ENCODE measurements at places on chromosomes 3 and 15. TPM values are rescaled to one million over a fixed set of nuclear protein-coding genes. Genes with fewer than 3 reads are reported as not detected.

DNA sequence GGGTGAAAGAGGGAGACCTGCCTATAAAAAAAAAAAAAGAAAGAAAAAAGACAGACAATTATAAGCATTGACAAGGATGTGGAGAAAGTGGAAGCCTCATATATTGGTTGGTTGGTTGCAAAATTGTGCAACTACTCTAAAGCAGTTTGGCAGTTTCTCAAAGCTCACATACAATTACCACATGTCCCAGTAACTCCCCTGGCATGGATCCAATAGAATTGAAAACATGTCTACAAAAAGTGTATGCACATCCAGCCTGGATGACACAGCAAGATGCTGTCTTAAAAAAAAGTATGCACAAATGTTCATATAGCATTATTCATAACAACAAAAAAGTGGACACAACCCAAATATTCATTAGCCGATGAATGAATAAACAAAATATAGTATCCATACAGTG lies 19.5 kb downstream of the SETMAR start:
- DNase-seq, result no peak

KBTBD13 gene
- 1.4 TPM for total RNA-seq

ATP8B4 gene
- 3.0 TPM for total RNA-seq

GRCh38 chr3:123385499-123385898 lies 63.4 kb downstream of the ADCY5 start:
- no peak for DNase-seq

DNA sequence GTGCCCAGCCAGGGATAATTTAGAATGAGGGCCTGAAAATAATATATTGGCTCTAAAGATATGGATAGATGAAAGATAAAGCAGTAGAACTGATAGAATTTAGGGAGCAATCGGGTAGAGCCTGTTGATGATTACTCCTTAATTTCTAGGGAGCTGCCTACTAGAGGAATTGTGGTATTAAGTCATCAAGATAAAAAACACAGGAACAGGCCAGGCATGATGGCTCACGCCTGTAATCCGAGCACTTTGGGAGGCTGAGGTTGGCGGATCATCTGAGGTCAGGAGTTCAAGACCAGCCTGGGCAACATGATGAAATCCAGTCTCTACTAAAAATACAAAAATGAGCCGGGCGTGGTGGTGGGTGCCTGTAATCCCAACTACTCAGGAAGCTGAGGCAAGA lies 130.4 kb downstream of the PCCB start:
- DNase-seq, result no peak

DNA sequence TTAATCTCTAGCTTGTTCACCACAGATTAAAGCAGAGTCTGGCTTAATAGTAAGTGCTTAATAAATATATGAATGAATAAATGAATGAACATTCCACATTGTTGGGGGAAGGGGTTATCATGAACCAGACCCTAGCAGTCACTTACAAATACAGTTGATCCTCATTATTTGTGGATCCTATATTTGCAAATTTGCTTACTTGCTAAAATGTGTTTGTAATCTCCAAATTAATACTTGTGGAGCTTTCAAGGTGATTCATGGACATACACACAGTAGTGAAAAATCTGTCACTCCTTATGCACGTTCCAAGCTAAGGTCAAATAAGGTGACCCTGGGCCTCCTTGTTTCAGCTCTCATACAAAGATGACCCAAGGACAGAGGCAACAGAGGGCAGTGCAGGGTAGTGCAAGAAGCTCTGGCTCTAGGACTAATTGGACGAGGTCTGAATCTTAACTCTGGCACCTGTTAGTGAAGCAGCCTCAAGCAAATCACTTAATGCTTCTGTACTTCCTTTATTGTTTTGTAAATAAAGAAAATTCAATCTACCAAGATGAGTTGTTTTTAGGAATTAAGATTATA lies 112.8 kb upstream of the C2CD4B start:
- no peak for DNase-seq

SOX14 gene
- total RNA-seq, result not detected

- no peak for DNase-seq
These were observed 68.3 kb downstream of the SMAD3 start for GRCh38 chr15:67133738-67134066.

DNA sequence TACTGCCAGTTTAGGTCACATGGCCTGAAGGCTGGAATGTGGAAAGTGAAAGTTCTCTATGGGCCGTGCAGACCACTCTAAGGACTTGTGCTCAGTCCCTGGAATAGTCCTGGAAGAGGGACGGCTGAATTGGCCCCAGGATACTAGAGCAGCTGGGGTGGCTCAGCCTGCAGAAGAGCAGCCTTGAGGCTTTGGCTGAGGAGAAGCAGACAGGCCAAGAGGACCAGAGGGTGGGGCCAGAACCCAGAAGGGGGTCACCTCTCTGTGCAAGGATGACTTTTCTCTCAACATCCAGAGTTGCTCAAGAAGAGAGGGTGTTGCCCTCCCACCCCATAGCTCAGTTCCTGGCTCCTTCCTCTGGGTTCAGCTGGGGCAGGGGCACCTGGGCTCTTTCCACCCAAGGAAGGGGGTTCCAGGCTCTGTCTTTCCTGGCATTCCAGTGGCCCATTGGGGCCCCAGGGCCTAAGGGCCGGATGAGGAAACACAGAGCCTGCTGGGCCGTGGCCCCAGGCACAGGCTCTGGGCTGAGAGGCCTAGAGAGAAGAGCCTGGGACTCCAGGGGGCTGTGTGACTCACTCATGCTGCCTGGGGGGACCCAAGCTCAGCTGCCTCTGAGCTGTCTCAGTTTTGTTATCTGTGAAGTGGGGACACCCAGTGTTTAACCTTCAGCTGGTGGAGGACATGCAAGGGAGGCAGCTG lies 8.5 kb upstream of the FBLN2 start:
- no peak for DNase-seq

DNA sequence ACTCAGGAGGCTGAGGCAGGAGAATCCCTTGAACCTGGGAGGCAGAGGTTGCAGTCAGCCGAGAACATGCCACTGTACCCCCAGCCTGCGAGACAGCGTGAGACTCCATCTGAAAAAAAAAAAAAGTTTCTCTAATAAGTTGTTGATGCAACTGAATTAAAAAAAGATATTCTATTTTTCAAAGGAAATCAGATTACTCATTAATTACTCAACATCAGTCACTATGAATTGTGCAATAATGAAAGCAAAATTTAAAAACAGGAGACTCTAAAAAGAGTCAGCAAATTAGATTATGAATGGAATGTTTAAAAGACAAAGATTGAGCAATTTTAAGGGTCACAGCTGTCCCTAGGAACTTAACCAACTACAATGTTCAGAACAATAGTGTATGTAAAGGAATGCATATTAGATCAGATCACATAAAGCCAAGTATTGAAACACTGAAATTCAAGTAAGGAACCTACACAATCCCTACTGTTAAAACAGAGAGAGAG lies 60.2 kb upstream of the SLC4A7 start:
- no peak for DNase-seq

DNA sequence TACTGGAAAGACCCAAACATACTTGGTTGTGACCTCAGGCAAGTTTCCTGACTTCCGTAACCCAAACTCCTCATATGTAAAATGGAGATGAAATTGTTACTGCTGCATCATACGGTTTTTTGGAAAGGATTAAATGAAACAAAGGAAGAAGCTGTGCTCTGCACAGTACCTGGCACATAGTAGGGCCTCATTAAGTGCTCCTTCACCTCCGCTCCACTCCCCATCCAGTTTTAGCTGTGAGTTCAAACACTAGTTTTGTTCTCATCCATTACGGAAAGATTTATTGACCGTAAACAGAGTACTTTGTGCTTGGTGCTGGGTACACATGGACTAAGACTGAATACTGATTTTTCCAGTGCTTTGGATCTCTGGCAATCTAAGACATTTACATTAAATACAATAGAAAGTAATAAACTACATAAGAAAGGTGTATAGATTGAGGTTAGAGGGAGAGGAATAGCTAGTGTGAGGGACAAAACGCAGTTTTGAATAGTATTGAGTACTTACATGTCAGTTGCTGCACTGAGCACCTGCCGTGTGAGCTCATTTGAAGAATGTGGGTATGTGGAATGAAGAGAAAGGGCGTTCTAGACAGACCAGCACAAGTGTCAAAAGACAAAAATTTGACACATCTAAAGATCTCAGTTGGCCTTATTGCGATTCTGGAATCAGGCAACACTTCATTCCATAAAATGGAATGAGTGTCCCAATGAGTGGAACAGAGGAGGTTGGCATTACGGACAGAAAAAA lies 594 bp upstream of the ICE2 start:
- DNase-seq, result no peak

GRCh38 chr3:171092467-171092911 lies 66.0 kb upstream of the SLC2A2 start:
- no peak for DNase-seq

- no peak for DNase-seq
These were observed 12.9 kb downstream of the CCDC80 start for GRCh38 chr3:112627919-112628466.

ALAS1 gene
- total RNA-seq, result 64.8 TPM

DNA sequence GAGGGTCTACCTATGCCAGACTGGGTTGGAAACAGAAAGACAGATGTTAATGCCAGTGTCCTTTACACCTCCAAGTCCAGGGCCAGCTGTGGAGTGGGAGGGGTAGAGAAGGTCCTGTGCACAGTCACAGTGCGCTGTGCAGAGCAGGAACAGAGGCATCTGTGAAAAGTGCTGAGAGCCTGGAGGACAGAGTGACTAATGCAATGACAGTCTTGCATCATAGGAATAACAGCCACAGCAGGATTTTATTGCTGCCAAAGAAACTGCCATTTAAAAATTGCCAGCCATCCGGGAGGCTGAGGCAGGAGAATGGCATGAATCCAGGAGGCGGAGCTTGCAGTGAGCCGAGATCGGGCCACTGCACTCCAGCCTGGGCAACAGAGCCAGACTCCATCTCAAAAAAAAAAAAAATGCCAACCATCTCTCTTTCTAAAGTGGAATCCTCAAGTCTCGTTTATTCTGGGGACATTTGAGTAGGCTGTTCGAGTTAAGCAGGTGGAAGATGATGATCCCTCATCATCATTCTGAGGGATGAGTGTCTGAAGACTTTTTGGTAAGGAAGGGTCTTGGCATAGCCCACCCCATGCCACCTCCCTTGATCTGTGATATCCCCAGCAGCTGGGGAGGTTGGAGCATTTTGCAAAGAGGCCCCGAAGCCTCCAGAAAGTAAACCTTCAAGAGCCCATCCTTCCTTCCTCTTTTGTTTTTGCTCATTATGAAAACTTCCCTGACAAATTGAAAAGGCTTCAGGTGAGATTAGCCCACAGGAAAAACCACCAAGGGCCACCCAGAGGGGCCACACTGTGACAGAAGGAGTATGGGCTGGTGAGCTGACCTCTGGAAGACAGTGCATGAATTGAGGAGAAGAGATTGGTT lies 7.7 kb downstream of the CCR2 start:
- no peak for DNase-seq

DNA sequence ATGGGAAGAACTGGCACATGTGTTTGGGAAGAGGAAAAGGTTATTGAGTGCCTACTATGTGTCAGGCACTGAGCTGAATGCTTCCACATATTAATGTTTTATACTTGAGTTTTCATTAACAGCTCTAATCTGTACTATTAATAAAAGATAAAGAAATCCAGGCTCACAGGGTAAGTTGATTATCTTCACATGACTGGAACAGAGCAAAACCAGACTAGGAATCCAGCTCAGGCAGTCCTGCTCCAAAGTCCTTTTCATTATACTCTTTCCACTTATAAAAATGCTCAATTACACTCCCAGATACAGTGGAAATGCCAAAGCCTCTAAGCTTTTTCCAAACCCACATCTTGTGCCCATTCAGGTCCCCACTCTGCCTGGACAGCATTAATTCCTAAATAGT lies 97.6 kb downstream of the TNIK start:
- no peak for DNase-seq

DNA sequence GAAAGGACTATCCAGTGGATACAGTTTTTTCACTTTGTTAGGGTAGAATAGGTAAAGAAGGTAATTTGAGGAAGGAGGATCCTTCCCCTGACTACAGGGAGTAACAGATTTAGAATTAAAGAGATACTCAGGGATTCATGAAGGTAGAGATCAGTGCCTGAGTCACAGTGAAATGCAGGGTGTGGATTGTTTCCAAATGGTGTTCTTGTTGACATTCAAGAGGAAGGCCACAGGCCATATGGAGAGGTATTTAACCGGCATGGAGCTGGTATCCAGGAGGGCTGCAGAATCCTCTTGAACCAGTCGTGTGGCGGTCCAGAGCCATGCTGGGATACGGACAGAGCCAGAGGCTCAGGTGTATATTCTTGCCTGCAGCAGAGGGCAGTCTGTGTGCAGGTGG lies 28.2 kb downstream of the GYG1 start:
- DNase-seq, result no peak

ANKDD1A gene
- not detected for total RNA-seq

SPATA12 gene
- not detected for total RNA-seq

- no peak for DNase-seq
These were observed 112.1 kb downstream of the GOLIM4 start for GRCh38 chr3:167983583-167983982.

DNA sequence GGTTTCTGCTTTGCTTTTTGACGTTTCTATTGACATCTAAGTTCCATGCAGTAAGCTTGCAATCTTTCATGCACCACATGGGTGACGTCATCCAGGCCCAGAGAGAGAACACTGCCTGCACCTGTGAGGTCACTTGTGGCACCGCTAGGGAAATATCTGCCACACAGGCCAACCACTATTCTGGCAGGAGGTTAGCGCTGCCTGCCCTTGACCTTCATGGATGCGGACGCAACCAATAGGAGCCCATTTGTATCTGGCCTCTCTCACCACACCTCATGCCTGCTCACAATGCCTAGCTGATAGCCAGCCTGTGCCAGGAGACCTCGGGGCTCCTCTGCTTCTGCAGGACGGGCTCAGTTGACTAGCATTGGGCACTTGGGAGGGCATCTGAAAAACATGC lies 55.8 kb upstream of the PRR23E start:
- no peak for DNase-seq

LRRC28 gene
- total RNA-seq, result 40.0 TPM

DNA sequence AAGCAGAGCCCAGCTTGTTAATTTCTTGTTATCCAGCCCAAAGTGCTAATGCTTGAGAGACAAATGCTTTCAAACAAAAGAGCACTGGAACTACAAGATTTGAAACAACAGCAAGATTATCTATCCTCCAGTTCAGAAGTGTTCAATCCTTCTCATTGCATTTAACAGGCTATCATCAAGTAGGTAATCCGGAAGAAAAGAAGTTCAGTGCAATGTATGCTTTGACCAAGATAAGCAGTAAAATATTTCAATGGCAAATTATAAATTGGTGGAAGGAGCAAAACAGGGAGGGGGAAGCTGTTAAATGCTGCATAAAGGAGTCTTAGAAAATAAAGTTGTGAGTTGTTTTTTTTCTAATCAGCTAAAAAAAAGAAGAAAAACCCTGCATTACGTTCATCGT lies 8.8 kb downstream of the LRIG1 start:
- DNase-seq, result no peak

DNA sequence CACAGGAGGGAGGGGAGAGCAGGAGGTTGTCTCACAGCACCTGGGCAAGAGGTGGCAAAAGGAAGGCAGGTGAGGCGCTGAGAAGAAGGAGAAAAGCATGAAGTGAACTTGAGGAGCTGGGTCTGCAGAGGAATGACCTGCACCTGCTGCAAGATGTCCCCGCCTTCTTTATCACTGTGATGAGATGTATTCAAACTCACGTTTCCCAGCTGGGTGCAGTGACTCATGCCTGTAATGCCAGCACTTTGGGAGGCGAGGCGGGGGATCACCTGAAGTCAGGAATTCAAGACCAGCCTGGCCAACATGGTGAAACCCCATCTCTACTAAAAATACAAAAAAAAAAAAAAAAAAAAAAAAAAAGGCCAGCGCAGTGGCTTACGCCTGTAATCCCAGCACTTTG lies 22.2 kb upstream of the ZNF710 start:
- DNase-seq, result no peak

All from gastrocnemius medialis (tissue), 4 donors.